ENCODE measurements at places on chromosomes 6 and 20. TPM values are rescaled to one million over a fixed set of nuclear protein-coding genes. Genes with fewer than 3 reads are reported as not detected.

- no peak for DNase-seq
These were observed 119.9 kb upstream of the CST7 start for GRCh38 chr20:24828992-24829648.

DNA sequence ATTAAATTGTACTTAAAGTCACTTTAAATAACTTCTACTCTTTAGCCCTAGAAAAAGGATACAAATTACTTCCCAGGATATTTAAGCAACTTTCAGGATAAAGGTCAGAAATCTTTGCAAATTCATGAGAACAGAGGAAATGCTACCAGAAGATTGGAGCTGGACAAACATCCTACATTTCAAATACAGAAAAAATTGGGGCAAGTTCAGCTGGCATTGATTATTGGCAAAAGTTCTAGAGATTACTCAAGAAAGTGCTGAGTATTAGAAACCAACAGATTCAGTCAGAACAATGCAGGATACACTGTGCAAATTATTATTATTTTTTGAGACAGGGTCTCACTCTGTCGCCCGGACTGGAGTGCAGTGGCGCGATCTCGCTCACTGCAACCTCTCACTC lies 6.0 kb downstream of the SLC22A23 start:
- no peak for DNase-seq

DNA sequence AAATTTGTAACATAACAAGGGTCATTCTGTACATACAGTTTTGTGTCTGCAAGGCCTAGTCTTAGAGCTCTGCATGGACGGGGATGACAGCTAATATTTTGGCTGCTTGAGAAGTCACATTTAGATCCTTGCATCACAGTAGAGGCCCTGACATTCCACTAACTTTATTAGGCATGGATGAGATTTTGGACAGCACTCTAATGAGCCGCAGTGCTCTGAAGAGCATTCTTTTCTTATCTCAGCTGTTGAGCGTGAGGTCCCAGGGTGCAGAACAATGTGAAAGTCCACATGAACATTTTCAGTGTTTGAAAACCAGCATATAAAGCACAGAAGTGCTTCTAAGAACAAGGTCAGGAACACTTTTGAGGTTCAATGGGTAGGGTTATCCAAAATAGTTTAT lies 58.9 kb downstream of the IPCEF1 start:
- no peak for DNase-seq

GRCh38 chr6:157587127-157587926 lies 206.3 kb downstream of the ZDHHC14 start:
- no peak for DNase-seq

DNA sequence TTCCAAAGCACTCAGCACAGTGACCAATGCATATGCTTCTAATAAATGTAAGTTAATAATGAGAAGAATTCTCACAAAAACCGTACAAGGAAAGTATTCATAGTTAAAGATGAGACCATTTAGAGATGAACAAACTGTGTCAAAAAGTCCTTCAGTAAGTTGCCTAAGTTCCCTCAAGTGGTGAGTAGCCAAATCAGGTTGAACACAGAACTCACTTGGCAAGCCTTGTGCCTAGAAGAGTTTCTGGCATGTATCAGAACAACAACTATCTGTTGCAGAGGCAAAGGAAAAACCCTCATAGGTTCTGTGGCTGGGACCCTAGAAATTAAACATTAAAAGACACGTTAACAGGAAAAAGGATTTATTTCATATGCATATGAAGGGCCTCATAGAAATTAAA lies 129.6 kb upstream of the DOK5 start:
- no peak for DNase-seq

DNA sequence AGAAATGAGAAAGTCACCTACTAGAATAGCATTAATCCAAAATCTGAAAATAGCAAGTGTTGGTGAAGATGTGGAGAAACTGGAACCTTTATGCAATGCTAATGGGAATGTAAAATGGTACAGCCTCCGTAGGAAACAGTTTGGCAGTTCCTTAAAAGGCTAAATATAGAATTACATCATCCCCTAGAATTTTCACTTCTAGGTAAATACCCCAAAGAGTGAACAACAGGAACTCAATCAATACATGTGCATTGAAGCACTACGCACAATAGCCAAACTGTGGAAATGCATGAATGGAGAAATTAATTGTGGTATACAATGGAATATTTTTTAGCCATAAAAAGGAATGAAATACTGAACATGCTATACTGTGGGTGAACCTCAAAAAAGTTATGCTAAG lies 982.0 kb upstream of the FLRT3 start:
- DNase-seq: no peak

The SCUBE3 gene
- total RNA-seq: not detected

The SYCP2 gene
- total RNA-seq: 4.8 TPM

The GPR6 gene
- total RNA-seq: not detected
